ENCODE measurements at places on chromosomes 6 and 20.

DNA sequence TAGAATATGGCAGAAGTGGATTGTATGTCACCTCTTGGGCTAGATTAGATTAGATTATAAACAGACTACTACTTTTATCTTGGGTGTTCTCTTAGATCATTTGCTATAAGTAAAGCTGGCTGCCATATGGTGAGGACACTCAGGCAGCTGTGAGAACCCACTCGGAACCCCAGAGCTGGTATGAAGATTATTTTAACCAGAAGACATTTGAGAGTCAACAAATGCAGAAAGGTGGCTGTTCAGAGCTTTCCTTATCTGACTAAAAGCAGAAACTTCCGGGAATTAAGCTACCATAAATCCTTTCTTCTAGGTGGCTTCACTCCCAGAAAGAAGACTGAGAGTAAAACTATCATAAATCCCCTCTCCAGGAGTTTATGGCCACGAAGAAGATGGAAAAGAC lies 91.9 kb downstream of the RNGTT start:
- no peak for DNase-seq

GRCh38 chr6:112017169-112017568 lies 36.7 kb upstream of the CCN6 start:
- DNase-seq: no peak

DNA sequence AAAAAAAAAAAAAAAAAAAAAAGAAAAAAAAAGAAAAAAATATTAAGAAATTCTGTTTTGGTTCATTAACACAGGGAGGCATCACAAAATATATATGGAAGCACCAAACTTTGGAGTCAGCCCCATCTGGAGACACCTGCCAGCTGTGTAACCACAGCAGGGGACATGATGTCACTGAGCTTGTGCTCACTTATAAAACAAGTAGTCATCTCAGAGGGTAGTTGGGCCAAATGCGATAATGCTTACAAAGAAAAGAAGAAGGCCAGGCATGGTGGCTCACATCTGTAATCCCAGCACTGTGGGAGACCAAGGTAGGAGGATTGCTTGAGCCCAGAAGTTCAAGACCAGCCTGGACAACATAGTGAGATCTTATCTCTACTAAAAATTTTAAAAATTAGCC lies 1.1 kb upstream of the BNIP5 start:
- DNase-seq: no peak

GRCh38 chr20:47444584-47444983 lies 57.1 kb upstream of the NCOA3 start:
- DNase-seq: no peak

DNA sequence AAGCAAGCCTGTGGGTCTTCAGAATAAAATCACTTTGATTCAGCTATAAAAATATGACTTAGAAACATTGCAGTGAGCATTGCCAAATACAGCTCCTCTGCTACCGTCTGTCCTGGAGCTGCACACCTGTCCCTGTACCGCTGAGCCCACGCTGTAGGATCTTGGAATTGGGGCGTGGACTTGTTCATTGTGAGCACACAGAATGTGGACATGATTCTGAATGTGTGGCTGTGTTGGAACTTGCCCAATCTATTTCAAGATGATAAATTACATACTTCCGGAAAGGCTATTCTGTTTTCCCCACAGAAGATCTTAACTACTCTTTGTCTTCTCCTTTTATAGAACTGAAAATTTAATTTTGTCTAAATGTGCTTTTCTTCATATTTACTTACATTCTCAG lies 107.3 kb downstream of the UST start:
- DNase-seq: no peak

GRCh38 chr20:10611357-10611756 lies 62.4 kb downstream of the JAG1 start:
- no peak for DNase-seq

- DNase-seq: no peak
Observed at GRCh38 chr6:11761744-11762620, 16.6 kb downstream of the ADTRP start.

DNA sequence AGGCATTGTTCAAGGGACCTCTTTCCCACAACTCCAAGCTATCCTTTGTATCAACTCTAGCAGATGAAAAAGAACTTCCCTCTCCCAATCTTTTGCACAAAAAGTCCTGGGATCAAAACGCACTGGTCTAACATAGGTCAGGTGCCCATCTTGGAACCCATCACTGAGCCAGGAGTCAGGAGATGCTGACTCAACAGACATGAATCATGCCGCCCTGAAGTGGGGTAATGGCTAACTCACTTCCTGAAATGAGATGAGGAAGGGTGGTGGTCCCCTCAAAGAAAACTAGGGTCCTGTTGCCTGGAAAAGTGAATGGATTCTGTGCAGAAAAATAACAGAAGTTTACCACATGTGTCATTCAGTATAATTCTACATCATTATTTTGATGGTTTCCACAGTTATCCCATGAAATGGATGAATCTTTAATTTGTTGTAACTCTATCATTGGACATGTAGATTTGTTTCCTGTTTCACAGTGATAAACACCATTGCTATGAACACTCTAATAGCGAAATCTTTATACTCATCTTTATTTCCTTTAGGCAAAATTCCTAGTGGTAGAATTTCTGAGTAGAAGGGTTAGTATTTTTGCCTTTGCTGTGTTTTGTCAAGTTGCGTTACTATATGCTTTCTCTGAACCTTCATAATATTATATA lies 151.3 kb downstream of the SLC16A10 start:
- no peak for DNase-seq

DNA sequence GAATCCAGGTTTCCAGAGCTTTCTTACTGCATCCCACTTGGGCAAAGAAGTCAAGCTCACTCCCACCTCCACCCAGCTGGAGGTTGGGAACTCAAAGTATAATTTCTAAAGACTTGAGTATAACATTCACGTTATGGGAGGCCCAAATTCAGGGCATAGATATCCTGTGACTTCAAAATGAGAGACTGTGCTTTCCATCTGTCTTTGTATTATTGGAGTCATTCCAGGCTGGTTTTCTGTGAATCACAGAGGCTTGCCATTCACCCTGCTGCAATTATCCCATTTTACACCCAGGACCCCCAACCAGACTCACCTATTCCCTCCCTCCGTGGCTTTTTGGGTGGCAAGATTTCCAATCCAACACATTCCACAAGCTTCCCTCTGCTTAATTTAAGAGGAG lies 19.3 kb upstream of the SRC start:
- DNase-seq: no peak

GRCh38 chr6:3136292-3137011 lies 17.9 kb downstream of the BPHL start:
- no peak for DNase-seq

- no peak for DNase-seq
Observed at GRCh38 chr6:4316867-4317400, 181.6 kb upstream of the ECI2 start.

DNA sequence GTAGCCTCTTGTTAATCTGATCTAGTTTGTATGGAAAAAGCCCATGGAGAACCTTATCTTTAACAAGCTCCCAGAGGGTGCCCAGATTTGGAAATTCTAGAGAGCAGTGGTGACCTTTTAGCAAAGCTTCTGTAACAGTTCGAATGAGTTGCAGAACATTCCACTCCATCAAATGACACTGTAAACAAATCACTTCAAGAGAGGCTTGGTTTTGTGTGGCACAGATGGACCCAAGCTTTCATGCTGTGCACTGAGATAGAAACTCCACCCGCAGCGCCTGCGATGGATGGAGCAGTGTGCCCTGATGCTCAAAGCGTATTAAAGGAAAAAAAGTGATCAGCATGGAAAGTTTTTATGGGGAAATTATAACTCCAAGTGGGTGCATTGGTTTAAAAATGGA lies 55.1 kb upstream of the ISM1 start:
- no peak for DNase-seq

- no peak for DNase-seq
Observed at GRCh38 chr6:42292004-42292740, 74.5 kb upstream of the MRPS10 start.

DNA sequence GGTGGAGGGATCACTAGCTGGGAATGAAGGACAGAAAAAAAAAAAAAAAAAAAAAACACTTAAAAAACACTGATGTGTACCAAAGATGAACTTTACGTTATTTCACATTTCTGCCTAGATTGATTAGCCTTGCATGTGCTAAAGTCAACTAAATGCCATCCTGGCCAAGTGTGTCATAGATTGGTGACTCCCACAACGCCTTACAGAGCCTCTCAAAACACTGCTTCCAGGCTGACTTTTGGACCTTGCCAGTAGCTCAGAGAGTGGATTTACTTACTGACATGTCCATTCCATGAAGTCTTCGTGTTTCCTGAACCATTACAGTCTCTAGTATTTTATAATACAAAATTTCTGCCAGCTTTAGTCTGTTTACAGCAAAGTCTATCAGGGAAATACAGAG lies 40.5 kb downstream of the RBL1 start:
- no peak for DNase-seq

DNA sequence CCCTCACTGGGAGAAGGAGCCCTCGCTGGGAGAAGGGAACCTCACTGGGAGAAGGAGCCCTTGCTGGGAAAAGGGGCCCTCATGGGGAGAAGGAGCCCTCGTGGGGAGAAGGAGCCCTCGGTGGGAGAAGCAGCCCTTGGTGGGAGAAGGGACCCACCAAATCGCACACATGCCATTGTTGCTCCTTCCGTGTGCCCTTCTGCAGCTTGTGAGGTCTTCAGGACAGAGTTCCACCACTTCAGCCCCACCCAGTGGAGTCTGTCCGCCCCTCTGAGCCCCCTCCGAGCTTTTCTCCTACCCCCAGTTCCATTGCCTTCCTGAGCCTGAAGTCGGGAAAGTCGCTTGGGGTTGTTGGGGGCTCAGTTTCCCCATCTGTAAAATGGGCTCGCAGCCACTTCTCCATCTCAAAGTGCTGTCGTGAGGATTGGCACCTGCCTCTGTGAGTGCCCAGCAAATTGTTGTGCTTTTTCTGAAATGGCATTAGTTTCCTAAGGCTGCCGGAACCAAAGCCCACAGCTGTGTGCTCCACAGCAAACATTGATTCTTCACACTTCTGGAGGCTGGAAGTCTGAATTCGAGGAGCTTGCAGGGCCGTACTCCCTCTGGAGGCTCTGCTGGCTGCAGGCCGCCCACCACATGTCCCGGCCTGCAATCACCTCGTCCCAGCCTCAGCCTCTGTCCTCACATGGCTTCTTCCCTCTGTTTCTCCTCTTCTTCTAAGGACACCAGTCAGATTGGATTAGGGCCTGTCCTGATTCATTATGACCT lies 124.7 kb upstream of the PMEPA1 start:
- DNase-seq: no peak

DNA sequence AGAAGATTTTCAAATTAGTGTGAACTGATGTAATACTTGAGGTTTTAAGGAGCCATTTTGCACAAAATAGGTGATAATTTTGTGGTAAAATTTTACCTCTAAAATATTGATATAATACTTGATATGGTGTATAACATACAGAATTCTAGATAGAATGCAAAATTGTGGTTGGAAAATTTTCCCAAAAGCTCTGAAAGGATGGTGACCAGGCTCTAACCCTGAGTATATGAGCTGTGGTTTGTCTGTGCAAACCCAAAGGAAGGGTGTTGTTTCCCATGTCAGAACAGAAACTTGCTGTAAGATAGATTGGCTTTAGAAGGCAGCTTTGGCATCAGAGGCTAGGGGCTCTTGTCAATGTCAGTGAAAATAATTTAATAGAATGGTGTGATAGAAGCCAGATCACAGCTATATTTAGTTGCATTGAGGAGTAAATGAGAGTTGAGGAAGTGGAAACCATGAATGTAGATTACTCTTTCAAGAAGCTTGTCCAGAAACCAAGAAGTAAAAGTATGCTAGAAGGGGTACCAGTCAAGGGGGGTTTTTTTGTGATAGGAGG lies 257.7 kb downstream of the FARS2 start:
- DNase-seq: no peak

- DNase-seq: no peak
Observed at GRCh38 chr6:159256128-159256527, 86.9 kb downstream of the FNDC1 start.

- no peak for DNase-seq
Observed at GRCh38 chr20:63734946-63735858, 1.3 kb upstream of the LIME1 start.

- no peak for DNase-seq
Observed at GRCh38 chr20:3407040-3407770, at the start of gene DNAAF9. TSS of gene DNAAF9 (minus strand) at chr20:3407669. CDS start at chr20:3407557, 112 bp downstream.

- no peak for DNase-seq
Observed at GRCh38 chr20:63567386-63568169, 6.5 kb downstream of the HELZ2 start.

DNA sequence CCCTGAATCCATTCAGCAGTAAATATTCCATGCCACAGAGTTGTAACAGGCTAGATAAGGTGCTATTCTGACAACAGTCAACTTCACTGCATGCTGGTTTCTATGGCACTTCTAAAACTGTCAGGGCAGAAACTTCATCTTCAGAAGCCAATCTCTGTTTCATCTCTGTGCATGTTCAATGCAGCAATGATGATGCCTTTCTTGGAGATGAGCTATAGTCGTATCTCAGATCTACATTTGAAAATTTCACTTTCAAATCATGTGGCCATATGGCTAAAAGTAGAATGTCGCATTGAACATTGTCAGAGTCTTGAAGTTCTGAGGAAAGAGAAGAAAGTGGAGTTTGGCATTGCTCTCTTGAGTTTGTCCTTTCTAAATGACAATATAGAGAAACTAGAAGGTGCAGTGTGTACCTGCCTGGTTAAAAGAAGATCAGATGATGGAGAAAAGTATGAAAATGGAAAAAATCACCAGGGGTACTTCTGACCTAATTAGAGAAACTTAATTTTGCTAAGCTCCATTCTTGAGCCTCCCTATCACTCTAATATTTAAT lies 49.0 kb upstream of the VSTM2L start:
- DNase-seq: no peak

- no peak for DNase-seq
Observed at GRCh38 chr20:37990571-37991151, 42.6 kb downstream of the TTI1 start.

- DNase-seq: no peak
Observed at GRCh38 chr6:6678811-6679210, 90.3 kb downstream of the LY86 start.

GRCh38 chr6:107435798-107436197 lies 23.6 kb downstream of the PDSS2 start:
- no peak for DNase-seq

- DNase-seq: no peak
Observed at GRCh38 chr20:16158090-16158975, 414.9 kb downstream of the KIF16B start.
